Hindlimb muscle (tissue), 1 donor: ENCODE measurements at places on chromosomes 6 and 20. TPM values are rescaled to one million over a fixed set of nuclear protein-coding genes. Genes with fewer than 3 reads are reported as not detected.

Gene NKX2-2
- polyA plus RNA-seq, result not detected

Gene SLC16A10
- 7.6 TPM for polyA plus RNA-seq

Gene HLA-DPB1
- polyA plus RNA-seq, result 19.2 TPM

Gene FKBP1C
- 1.9 TPM for polyA plus RNA-seq

DNA sequence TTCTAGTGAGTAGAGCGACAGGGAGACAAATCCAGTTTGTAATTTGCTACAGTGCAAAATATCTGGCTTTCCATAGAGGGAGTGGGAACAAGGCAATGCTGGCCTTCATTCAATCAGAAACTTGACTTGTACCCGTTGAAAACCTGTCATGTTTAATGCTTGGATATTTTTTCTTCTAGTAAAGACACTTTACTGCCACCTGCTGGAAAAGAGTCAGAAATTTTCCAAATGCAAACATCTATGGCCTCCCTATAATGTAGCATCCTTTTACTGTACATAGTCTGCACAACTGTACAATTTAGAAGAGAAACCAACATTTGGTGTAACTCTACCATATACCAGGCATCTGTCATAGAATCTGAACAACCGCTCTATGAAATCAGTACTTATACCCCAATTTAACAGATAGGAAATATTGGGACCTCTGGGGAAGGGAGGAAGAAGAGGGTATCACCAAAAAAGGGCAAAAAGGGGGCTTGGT lies 16.7 kb upstream of the TBC1D20 start:
- DNase-seq, result peak; percentile 59

DNA sequence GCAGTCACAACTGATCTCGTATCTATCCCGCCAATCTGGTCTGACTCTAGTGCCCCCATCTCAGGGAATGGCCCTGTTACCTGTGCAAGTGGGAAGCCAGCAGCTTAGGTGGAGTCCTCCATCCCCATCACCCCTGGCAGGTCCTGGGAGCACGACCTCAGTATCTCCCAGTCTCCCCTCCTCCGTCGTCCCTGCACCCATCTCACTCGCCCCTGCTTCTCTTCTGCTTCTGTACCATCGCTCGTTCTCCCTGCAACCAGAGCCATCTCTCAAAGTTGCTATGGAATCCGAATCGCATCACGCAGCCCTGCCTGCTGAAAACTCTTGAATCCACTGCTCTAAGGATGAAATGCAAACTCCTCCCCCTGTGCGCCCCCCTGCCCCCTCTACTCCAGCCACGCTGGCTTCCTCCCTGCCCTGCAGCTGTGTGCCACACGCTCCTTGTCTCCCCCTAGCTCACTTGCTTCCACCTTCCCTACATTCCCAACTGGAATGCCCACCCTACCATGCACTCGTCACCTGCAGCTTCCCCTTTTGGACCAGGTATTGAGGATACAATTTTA lies 64.0 kb upstream of the PTGIS start:
- DNase-seq, result no peak

GRCh38 chr6:166422201-166422940 lies 39.6 kb upstream of the MPC1 start:
- no peak for DNase-seq

- no peak for DNase-seq
These were observed 98.9 kb downstream of the PDSS2 start for GRCh38 chr6:107360476-107360875.

- no peak for DNase-seq
These were observed 4.7 kb downstream of the PPP1R18 start for GRCh38 chr6:30681766-30682142.

DNA sequence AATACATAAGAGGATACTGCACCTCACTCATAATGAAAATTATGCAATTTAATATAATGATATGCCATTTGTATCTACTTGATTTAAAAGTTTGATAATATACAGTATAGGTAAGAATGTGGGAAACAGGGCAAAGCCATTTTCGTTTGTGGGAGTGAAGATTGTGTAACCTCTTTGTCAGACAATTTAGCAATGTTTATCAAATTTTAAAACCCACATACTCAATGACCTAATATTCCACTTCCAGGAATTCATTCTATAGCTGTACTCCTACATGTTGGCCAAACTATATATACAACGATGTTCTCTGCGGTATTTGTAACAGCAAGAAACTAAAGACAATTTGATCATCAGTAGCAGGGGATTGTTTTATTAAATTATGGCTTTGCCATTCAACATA lies 17.8 kb upstream of the FKBP5 start:
- DNase-seq, result no peak

DNA sequence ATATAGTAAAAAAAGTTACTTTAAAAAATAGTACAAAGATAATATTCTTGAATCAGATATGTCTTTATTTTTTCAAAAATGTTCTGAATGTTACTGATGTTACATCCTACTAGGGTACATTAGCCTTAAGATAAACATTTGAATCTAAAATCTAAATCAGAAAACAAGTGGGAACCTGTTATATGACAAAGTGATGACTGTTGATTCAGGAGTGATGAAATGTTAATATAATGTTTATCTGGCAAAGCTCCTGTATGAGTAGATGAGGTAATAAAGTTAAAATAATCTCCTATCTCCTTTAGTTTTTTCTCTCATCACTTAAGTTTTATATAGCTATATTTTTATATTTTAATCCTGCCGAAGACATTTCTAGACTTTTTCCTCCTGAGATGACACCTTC lies 4.2 kb downstream of the DOP1A start:
- DNase-seq, result no peak
